ENCODE measurements at places on chromosomes 11 and 22. TPM values are rescaled to one million over a fixed set of nuclear protein-coding genes. Genes with fewer than 3 reads are reported as not detected.

GRCh38 chr11:61173456-61173855, 12.2 kb upstream of the VPS37C start:
- no peak for DNase-seq
- H3K27ac ChIP-seq: no peak overlapping the region
- H3K4me1 ChIP-seq: peaks cover 5% of the 10 kb centered on the region
- H3K27me3 ChIP-seq: no peaks in the 10 kb centered on the region

- no peak for DNase-seq
- no peak overlapping the region for H3K4me3 ChIP-seq
- no peaks in the 10 kb centered on the region for H3K36me3 ChIP-seq
- no peaks in the 10 kb centered on the region for H3K27me3 ChIP-seq
- H3K27ac ChIP-seq: no peak overlapping the region
Observed at GRCh38 chr11:33021501-33021900, 5.8 kb downstream of the DEPDC7 start.

GRCh38 chr11:129854232-129854805, 38.7 kb downstream of the TMEM45B start:
- H3K27ac ChIP-seq: no peak overlapping the region
- no peaks in the 10 kb centered on the region for H3K36me3 ChIP-seq
- no peaks in the 10 kb centered on the region for H3K27me3 ChIP-seq
- no peak overlapping the region for H3K4me3 ChIP-seq
- DNase-seq: no peak
- no peaks in the 10 kb centered on the region for H3K4me1 ChIP-seq

DNA sequence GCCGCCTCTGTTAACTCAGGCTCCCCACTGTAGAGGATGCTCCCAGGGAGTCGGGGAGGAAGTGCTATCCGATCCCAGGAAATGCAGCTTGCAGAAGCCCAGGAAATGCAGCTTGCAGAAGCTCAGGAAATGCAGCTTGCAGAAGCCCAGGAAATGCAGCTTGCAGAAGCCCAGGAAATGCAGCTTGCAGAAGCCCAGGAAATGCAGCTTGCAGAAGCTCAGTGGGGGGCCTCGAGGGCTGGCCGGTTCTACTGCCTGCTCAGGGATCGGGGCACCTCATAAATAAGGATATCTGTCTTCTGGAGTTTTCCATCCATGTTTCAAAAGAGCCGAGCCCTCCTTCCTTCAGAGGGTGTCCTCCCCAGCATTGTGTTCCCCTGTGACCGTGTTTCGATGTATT, 25.1 kb upstream of the SMIM38 start:
- H3K27me3 ChIP-seq: no peaks in the 10 kb centered on the region
- no peak overlapping the region for H3K4me3 ChIP-seq
- H3K4me1 ChIP-seq: peaks cover 12% of the 10 kb centered on the region

- H3K4me3 ChIP-seq: no peak overlapping the region
- H3K27ac ChIP-seq: no peak overlapping the region
- H3K36me3 ChIP-seq: no peaks in the 10 kb centered on the region
- H3K4me1 ChIP-seq: no peaks in the 10 kb centered on the region
- no peak for DNase-seq
- H3K27me3 ChIP-seq: no peaks in the 10 kb centered on the region
Observed at GRCh38 chr11:11076879-11077278, 219.0 kb upstream of the ZBED5 start.

Gene MICAL2
- 4.9 TPM for total RNA-seq

Gene PANX2
- total RNA-seq: 0.44 TPM

Gene TREH
- not detected for total RNA-seq
